ENCODE measurements at places on chromosomes 11 and 22.
A peak's percentile ranks its signal among the peaks of the same experiment; 100 is the strongest.

DNA sequence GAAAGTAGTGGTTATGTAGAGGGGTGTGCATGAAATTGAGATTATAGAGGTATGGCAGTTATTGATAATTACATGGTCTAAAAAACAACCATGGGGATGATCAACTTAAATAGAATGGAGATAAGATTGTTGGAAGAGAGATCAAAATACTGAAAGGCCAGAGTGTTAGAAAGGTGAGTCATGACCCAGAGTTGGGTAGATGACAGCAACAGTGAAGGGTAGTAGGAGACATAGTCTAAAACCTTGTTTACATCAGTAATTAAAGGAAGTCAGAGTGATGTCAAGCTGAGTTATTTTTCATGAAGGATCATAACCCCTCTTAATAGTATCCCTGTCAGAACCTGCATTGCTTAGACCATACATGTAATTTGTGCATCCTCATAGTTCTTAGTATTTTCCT lies 110.9 kb downstream of the ELP4 start:
- DNase-seq, result no peak

- DNase-seq, result no peak
Observed at GRCh38 chr11:67273260-67273990, 7.2 kb downstream of the GRK2 start.

DNA sequence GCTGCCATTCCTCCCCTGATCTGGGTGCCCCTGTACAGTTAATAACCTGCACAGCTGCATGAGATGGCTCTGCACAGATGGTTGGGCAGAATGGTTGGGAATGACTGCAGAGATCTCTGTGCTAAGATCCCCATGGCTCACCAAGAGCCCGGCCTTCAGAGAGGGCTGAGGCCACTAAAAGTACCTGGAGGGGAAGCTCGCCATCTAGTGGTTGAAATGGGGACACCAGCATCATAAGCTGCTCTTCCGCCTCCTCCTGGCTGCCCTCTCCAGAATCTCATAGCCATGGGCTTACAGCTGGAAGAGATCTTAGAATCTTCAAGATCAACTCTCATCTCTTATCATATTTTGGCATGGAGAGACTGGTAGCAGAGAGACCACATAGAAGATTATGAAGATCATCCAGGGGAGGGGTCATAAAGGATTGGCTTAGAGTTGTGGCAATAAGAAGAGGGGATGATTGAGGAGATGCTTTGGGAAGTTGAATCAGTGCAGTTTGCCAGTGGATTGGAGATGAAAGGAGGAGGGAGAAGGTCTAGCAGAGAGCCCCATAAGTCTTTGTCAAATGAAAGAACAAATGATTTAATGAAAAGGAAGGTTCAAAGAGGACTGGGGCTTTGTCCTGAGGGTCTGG lies 22.0 kb upstream of the TLCD5 start:
- DNase-seq, result peak; percentile 47

- no peak for DNase-seq
Observed at GRCh38 chr11:13064593-13064992, 55.5 kb downstream of the RASSF10 start.

GRCh38 chr11:107565219-107565937 lies at the start of gene ALKBH8:
TSS of gene ALKBH8 (minus strand) at chr11:107565735. CDS start at chr11:107560893, 4,842 bp downstream.
- no peak for DNase-seq

DNA sequence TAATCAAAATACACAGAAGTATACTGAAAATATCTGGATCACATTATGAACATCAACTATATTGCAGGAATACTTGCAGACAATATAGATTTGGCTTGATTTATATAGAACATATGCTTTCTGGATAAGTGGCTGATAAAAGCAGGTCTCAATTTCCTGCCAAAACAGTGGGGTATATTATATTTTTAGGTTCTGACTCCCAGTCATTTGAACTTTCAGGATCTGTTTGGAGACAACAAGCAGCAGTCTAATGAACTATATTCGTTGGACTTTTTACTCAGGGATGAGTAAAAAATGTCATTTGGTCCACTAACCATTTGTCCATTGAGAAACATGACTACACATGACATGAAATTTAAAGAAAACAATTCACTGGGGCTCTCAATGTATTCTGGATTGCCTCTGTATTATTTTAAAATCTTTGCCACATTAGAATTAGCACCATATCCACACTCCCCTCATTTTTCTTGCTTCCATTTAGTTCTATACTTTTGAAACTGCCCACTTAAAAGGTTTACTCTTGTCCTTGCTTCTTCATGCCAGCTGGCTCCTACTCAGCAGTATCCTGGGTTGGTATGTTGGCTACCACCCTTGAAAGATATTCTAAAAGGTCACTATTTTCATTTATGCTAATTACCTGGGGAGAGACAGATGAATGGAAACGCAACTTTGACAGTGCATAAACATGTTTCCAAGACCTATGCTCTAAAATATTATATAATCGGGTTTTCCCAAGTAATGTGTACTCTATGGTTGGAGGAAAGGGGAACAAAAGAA lies 153.0 kb downstream of the APOL5 start:
- no peak for DNase-seq

DNA sequence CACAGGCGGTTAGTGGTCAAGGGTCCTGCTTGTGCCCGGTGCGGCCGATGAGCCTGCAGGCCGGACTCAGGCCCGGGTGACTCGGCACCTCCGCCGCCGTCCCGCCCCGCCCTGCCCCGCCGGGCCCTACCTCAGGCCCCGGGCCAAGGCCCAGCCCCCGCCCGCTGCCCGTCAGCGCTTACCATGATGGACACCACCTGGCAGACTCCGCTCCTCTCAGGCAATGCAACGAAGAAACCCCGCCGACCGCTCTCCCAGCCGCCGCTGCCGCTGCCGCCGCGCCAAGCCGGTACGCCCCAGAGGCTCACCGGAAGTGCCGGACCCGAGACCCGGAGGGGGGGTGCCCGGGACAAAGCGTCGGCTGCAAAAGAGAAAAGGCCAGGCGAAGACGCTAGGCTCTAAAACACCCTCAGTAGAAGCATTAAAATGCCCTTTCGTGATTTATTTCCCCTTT lies at the start of gene UFD1:
UFD1 (minus strand) TSS at position 293 of the 454 bp plus-strand sequence; CDS start at position 185, 108 bp downstream.
- DNase-seq, result peak; percentile 25

DNA sequence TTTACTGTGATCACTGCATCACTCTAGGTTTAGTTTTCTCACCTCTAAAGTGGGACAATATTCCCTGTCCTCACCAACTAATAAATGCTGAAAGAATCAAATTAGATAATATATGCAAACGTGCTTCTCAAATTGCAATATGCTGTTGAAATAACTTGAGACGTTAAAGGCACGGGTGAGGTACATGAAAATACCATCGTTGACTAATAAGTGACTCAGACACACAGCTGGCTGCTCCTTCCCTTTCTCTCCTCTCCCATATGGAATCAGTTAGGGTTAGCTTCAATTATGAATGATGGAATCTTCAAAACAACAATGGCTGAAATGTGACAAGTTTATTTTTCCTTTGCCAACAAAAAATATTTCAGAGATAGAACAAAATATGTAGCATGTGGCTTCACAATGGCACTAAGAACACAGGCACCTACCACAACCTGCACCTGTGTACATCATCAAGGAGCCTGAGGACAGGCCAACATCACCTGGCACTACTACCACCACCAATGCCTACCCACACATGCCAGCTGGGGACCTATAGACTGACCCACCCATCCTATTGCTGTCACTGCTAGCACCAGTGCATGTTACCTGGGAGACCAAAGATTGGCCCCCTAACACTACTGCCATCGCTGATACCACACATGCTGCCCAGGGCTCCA lies 13.7 kb downstream of the GDPD4 start:
- DNase-seq, result peak; percentile 79

- DNase-seq, result no peak
Observed at GRCh38 chr22:48976556-48977535, 850.8 kb downstream of the BRD1 start.

DNA sequence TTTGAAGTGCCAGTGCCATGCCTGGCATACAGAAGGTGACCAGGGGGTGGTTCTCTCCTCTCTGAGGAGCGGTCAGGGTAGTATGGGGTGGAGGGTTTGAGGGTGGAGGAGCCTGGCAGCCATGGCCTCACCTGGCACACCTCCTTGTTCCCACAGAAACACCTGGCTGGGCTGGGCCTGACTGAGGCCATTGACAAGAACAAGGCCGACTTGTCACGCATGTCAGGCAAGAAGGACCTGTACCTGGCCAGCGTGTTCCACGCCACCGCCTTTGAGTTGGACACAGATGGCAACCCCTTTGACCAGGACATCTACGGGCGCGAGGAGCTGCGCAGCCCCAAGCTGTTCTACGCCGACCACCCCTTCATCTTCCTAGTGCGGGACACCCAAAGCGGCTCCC lies 9.6 kb downstream of the SERPINH1 start:
- DNase-seq, result no peak

DNA sequence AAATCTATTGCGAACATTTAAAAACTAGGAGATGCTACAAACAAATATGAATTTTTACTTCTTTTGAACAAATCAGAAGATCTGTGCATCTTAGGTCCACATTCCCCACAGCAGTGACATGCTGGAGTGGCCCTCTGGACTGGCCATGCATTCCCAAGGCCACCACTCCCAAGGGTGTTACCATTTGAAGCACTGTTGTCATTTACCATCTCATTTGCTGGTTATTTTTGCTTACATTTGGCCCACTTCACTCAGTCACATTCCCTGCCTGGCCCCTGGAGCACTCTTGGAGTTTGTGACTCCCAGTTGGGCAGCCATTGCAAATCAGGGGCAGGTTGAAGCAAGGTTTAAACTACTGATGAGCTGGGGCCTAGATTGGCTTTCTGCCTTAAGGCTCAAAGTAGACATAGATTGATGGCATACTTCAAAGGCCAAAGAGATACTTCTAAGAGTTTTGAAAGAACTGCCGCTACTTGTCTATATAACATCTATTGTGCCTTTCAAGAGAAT lies 8.5 kb upstream of the ZNRF3 start:
- DNase-seq, result no peak

DNA sequence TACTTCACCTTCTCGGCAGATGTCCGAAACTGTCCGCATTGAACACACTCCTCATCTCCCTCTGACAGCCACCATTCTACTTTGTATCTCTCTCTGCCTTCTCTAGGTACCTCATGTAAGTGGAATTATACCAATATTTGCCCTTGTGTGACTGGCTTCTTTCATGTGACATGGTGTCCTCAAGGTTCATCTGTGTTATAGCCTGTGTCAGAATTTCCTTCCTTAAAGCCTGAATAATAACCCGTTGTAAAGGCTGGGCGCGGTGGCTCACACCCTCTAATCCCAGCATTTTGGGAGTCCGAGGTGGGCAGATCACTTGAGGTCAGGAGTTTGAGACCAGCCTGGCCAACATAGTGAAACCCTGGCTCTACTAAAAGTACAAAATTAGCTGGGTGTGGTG lies 40.4 kb upstream of the PPP6R3 start:
- DNase-seq, result no peak

Data from AG09309 (cell line).